Cardiac ventricle fibroblast (primary cell): ENCODE measurements at places on chromosomes 4 and X. TPM values are rescaled to one million over a fixed set of nuclear protein-coding genes. Genes with fewer than 3 reads are reported as not detected.

Gene SORCS2
- 0.49 and 3.0 TPM in 2 replicates for total RNA-seq

Gene CFAP47
- not detected in 2 replicates for total RNA-seq

Gene CCKAR
- total RNA-seq: not detected in 2 replicates

Gene MED14
- total RNA-seq: 19.8 and 19.9 TPM in 2 replicates

Gene FIP1L1
- 39.3 and 50.5 TPM in 2 replicates for total RNA-seq
